Esophagus squamous epithelium (tissue), 5 donors: ENCODE measurements at places on chromosomes 5 and 9.

DNA sequence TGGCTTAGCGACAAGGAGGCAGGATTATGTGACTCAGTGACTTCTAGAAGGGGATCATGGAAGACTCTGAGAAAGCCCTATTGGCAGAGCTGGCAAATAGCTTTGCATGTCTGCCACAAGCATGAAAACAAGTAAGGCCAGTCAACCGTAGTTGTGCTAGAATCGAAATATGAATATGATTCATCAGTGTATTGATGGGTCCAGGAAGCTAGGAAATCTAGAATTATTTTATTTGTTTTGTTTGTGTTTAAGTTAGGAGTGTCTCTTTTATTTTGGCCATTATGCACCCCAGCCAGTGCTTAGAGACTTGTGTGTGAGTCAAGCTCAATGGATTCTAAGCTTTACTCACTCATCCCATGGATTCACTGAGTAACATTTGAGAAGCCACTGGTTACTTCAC lies 3.8 kb upstream of the ITGA2 start:
- no peak for DNase-seq

GRCh38 chr5:36060420-36060887 lies 6.2 kb downstream of the UGT3A2 start:
- no peak for DNase-seq

DNA sequence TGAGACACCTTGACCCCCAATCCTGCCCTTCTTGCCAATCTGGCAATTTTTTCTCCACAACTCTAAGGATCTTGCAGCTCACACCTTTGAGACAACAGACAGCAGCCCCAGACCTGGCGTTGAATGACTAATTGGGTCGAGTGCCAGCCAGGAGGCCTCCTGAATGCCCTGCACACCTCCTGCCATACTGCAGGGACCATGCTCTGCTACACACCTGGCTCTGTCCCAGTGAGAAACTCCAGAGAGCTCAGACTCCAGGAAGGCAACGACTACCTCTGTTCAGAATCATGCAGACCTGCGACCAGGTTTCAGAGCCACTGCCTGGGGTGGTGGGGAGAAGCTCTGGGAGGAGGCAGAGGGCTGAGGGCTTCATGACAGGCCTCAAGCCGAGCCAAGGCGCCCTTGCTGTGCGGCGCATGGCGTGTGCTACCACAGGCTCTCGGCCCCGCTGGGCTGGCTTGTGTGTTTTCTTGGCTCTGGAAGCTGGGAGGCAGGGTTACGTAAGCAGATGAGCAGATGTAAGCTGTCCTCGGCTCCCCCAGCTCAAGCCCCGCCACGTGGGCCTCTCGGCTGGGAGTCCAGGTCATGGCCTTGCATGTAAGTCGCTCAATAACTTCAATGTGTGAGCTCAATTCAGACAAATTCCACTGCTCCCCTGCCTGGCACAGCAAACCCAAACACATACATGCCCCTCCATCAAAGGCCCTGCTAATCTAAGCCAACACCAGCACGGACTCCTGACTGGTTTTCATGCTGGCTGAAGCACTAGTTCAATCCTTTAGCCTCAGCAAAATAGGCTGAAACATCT lies 27.5 kb downstream of the B4GALT1 start:
- DNase-seq: no peak

DNA sequence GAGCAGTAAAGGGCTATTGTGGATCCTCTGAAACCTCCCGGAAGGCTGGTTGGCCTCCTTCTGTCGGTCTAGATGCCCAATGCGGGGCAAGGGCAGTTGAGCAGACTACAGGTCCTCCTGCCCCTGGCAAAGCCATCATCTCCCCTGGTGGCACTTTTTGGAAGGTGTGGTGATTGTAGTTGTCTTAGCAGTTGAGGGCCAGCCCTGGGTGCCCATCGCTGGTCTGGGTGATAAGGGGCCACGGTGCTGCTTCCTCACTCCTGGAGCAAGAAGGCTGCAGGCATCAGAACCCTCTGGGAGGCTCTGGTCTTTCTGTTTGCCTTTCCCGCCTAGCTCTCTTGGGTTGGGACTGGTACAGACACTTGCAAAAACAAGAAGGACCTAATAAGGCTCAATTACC lies 63.8 kb downstream of the CYSTM1 start:
- DNase-seq: no peak

GRCh38 chr9:90331826-90332575 lies 310.6 kb downstream of the DIRAS2 start:
- no peak for DNase-seq

- DNase-seq: no peak
Measured at GRCh38 chr9:96522366-96522765, 72.4 kb downstream of the HABP4 start.

- no peak for DNase-seq
Measured at GRCh38 chr5:78006449-78006848, 230.3 kb upstream of the TBCA start.

DNA sequence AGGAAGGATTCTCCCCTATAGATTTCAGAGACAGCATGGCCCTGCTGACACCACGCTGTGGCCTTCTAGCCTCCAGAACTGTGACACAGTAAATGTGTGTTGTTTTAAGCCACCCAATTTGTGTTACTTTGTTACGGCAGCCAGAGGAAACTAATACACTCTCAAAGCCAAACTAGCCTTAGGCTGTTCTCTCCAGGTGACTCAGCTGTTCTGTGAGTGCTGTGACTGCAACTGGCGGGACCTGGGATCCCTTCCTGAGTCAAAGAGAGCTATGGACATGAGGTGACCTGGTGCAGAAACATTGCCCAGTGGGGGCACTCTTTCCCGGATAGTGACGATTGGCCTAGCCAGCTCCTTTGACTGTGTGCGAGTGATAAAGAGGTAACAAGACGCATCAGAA lies 14.0 kb upstream of the MLANA start:
- DNase-seq: no peak
